ENCODE measurements at places on chromosomes 11 and 22. TPM values are rescaled to one million over a fixed set of nuclear protein-coding genes. Genes with fewer than 3 reads are reported as not detected.

DNA sequence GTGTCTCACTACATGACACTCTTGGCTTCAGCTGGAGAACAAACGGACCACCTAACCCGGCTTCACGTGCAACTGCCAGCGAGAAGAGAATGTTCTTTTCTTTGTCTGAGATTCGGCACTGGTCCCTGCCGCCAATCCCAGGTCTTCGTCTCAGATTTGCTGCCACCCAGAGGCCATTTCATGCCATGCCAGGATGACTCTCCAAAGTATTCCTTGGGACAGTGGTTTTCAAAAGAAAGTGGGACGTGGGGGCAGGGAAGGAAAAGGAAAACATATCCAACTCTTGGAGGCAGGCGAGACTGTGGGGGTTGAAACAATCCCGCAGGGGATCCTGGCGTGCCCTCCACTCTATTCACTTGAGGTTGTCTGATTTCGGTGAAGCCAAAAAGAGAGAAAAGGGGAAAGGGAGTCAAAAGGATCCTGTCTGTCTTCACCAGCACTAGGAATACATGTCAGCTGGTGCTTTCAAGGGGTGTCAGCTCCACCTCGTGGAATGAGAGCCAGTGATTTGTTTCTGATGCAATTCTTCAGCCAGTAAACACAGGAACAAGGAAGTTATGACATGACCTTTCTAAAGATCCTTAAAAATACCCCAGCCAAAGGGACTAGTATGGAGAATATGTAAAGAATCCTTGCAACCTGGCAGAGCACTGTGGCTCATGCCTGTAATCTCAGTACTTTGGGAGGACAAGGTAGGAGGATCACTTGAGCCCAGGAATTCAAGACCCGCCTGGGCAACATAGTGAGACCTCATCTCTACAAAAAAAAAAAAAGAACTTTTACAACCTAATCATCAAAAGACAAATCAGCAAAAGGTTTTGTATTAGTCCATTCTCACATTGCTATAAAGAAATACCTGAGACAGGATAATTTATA lies 41.0 kb upstream of the APLNR start:
- peak; percentile 24 for DNase-seq

- no peak for DNase-seq
These were observed 101.9 kb downstream of the UVRAG start for GRCh38 chr11:75916882-75917281.

DNA sequence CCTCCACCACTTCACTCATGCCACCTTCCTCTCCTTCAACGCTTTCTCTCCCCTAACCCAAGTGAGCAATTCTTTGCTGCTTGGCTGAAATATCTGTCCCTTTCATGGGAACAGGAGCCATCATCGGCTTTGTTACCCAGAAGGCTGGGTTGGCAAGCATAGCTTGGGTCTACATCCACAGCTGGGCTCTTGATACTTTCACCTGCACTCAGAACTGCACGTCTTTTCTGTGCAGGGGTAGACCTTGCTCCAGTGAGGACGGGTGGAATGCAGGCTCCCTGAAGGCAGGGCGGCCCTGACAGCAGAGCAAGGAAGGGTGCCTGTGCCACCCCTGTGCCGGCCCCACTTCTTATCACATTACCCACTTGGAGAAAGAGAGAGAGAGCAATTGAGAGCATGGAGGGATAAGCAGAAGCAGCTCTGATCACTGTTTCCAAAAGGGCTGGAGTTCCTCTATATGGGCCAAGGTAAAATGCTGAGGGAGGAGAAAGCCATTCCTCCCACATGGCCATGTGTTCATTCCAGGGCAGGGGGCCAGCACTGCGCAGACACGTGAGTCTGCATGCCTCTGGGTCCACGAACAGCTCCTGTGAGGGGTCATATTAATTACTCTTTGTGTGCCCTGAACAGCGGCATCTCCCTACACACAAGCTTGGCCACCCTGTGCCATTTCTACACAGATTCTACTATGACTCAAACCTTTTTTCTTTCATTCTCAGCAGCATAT lies 181.8 kb downstream of the BUD13 start:
- DNase-seq, result no peak

DNA sequence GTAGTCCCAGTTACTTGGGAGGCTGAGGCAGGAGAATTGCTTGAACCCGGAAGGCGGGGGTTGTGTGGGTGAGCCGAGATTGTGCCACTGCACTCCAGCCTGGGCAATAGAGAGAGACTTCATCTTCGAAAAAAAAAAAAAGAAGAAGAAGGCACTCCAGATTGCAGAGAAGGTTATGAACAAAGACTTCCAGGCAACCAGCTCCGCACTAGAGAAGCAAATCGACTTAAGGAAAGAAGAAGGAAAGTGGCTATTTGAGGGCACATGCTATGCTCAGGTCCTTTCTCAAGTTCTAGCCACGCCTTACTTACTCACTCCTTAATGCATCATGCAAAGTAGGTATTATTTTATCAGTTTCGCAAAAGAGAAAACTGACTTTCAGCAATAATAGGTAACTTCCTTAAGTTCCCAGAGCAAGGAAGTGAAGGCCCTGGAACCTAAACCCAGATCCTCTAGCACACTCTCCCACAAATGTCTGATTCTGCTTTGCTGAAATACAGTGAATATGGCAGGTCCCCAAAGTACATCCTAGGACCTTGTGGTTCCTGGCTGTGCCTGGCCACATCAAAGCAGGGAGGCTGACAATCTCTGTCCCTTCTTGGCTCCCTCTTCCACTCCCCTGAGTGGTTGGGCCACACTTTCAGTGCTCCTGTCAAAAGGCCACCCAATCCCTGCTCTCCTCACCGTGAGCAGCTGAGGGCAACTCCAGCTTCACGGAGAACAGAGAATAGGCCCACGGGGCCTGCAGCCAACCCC lies 14.2 kb downstream of the CD3E start:
- no peak for DNase-seq

DNA sequence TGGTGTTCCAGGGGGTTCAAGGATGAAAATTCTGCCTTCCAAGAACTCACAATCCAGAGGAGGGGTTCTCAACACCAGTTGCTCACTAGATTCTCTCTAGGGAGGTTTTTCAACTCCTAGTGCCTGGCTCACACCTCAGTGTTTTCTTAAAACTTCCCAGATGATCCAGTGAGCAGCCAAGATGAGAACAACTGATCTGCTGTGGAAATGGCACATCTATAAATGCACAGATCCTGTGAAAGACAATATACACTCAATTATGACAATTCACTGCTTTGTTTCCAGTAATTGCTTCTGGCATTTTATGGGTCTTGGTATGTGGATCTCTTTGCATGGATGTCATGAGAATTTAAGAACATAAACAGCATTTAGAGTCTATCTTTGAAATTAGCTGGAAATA lies 45.2 kb upstream of the PRSS23 start:
- no peak for DNase-seq

DNA sequence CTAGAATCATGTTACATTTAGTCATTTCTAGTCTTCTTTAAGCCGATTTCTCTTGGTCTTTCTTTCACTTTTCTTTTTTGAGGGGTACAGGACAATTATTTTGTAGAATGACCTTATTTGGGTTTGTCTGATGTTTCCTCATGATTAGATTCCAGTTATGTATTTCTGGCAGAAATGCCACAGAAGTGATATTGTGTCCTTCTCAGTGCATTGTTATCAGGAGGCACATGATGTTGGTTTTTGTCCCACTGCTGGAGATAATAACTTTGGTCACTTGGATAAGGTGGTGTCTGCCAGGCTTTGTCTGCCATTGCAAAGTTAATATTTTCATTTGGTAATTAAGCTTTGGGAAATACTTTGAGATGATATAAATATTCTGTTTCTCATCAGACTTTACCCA lies 100.3 kb downstream of the RRM1 start:
- no peak for DNase-seq

GRCh38 chr11:119365071-119365591 lies 16.4 kb downstream of the USP2 start:
- DNase-seq, result no peak

GRCh38 chr11:130679247-130679646 lies 230.8 kb downstream of the ADAMTS15 start:
- DNase-seq, result no peak

DNA sequence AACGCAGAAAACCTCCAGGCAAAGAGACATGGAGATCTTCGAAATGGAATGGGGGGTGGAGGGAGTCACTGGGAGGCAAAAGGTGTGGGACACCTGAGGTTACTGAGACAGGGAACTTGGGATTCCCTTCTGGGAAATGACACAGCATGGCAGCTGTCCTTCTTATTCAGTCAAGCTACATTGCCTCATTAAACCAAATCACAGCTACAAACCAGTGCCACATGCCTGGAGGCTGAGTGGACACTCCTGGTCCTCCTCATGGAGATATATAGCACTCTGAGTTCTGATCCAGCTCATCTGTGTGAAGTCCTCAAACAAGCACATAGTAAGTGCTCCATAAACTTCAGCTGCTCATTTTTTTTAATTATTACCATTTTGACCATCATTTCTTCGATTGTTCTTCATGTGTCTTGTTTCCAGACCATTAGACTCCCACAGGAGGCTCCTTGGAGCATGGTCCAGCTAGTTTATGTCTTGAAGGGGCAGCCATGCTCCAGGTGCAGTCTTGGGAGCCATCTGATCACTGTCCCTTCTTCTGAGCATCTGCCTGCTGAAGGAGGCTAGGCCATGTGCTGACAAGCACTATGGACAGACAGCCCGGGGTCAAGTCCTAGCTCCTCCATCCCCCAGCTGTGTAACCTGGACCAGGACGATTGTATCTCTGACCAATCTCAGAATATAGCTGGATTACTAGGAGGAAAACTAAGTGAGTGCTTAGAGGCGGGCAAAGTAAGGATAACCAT lies 9.7 kb upstream of the FXYD2 start:
- DNase-seq, result no peak

DNA sequence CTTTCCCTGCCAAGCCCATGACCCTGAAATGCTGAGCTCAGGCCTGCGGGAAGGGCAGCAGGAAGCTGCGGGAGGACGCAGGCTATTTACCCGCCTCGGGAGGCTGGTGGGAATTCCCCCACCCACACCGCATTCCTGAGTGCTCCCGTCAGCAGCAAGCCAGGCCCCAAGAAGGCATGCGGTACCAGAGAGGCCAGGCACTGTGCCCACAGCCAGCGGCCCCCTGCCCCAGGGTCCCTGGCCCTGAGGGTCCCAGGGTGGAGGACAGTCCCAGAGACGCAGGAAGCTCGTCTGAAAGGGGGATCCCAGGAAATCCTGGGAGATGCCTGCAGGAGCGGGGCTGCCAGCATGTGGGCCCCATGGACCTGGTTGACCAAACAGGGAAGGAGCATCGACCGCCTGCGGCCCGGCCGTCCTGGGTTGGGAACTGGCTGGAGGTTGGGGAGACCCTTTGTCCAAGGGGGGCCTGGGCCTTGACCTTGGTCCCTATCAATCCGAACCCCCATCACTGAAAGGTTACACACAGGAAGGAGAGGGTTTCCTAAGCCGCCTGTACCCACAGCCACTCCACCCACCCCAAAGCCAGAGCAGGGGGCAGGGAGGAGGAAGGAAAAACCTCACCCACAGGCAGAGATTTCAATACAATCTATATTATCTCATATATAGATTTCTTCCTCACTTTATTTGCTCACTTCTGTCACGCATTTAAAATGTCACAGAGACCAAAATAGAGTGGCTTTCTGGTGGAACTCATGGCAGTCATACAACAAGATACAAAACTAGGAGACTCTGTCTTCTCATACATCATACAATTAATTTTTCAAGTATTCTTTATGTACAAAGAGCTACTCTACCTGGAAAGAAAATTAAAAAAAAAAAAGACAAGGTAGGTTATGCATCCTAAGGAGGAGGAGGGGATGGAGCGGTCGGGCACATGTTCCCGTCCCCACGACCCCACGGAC lies 17.1 kb downstream of the MAFF start:
- peak; percentile 76 for DNase-seq

- no peak for DNase-seq
These were observed 7.0 kb upstream of the CASTOR1 start for GRCh38 chr22:30296324-30296723.

DNA sequence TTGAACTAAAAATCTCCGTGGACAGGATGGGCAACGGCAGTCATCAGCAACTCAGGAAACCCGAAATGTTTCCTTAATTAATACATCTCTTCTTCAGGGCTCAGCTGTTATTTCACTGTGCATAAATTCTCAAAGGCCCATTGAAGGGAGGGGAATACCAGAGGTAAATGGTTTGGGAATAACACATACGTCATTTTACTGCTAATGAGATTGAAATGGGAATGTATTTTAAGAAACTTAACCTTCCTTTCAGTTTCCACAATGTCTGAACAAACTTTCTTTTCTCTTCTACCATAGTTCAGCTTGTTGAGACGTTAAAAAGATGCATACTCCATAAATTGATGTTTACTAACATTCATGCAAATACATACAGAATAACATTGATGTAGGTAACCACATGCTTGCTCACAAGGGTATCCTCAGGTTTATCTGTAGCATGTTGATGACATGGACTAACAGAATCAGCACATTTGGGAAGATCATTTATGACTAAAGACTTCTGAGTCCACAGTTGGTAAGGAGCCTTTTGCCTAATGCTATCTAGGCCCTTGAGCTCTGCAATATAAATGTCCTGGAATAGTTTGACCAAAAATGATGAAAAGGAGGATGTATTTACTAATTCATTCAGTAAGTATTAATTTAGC lies 7.7 kb upstream of the PRRG4 start:
- DNase-seq, result no peak

- DNase-seq, result no peak
These were observed 35.8 kb upstream of the UBASH3B start for GRCh38 chr11:122619757-122620156.

DNA sequence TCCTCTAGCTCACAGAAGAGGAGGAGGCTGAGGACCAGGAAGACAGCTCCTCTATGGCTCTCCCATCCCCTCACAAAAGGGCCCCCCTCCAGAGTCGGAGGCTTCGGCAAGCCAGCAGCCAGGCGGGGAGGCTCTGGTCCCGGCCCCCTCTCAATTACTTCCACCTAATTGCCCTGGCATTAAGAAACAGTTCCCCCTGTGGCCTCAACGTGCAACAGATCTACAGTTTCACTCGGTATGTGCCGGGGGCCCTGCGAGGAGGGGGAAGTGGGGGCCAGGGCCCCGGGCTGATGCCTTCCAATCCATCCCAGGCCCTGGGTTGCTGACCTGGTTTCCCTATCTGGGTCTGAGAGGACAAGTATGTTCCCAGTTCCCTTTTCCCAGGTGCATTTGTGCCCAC lies 7.9 kb downstream of the FOXR1 start:
- DNase-seq, result no peak

GRCh38 chr22:38937036-38937435 lies 20.4 kb upstream of the APOBEC3A start:
- no peak for DNase-seq

DNA sequence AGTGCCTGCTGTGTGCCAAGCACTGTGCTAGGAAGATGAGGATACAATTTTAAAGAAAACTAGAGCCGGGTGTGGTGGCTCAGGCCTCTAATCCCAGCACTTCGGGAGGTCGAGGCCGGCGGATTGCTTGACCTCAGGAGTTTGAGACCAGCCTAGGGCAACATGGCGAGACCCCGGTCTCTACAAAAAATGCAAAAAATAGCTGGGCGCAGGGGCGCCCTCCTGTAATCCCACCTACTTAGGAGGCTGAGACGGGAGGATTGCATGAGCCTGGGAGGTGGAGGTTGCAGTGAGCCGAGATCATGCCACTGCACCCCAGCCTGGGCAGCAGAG lies 8.3 kb downstream of the TPBGL start:
- DNase-seq, result no peak

CTSW gene
- 0.09 TPM for polyA plus RNA-seq

NPTXR gene
- polyA plus RNA-seq, result 4.8 TPM

MYBPC3 gene
- not detected for polyA plus RNA-seq

RBFOX2 gene
- polyA plus RNA-seq, result 40.4 TPM

TYR gene
- not detected for polyA plus RNA-seq

OOSP4B gene
- polyA plus RNA-seq, result not detected

SLC22A12 gene
- not detected for polyA plus RNA-seq

USH1C gene
- not detected for polyA plus RNA-seq

Data from HepG2 (cell line).